ENCODE measurements at places on chromosomes 6 and 20.

- no peak for DNase-seq
Observed at GRCh38 chr20:18615020-18615650, 27.3 kb downstream of the DTD1 start.

DNA sequence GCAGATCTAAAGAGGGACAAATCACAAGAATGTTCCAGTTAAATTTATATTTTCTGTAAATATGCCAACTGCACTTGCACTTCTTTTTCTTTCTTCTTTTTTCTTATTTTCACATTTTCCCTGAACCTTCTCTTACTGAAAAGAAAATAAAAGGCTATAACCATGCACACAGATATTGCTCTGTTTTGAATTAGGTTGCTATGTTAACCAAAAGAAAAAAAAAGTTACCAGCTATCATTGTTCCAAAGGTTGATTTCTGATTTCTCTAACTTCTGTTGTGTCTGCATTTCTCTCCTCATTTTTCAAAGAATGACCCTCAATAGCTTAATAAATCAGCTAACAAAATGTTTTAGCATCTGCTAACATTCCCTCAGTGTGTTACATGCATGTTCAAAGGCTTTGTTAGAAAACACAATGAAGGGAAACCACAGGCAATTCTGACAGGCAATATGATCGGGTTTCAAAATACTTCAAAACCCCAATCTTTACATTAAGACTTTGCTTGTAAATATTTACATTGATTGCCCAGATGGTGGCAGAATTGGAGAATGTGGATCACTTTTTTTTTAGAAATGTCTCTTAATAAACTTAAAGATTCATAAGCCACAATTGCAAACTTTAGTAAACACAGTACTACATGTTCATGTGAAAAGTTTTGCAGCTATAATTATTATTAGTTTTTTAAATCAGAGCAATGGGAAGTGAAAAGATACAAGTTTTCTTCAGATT is 928.3 kb upstream of the FLRT3 start:
- DNase-seq = no peak

DNA sequence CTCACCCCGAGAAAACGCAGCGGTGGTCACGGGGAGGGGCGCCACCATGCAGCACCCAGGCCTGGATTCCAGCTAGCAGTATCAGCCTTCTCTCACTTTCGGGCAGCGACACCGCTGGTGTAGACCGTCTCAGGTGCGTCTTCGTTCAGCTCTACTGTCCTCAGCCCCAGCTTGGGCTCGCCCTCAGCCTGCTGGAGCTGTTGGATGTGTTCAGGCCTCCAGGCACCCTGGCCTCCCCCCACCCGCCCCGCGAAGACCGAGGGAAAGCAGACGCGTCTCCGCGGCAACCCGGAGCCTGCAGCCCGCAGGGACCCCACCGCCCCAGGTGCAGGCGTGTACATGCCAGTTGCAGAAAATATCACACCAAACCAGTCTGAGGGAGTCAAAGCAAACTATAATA is 60.8 kb upstream of the CARMIL1 start:
- no peak for DNase-seq

DNA sequence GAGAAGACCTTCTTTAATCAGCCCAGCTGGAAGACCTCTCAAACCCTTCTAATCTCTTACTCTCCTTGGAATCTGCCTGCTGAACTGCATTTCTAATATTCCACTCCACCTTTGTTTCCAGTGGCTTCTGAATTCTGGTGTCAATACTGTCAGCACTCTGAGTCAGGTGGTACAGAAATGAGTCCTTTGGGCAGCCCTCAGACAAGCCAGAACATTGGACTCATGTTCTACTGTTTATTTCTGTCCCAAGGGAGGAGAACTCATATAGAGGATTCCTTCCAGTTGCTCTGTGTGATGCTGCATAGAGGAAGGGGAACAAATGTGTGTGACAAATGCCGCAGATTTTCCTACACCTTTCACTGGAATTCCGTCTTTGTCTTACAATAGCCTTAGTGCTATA is 114.8 kb downstream of the PHF3 start:
- DNase-seq = no peak

DNA sequence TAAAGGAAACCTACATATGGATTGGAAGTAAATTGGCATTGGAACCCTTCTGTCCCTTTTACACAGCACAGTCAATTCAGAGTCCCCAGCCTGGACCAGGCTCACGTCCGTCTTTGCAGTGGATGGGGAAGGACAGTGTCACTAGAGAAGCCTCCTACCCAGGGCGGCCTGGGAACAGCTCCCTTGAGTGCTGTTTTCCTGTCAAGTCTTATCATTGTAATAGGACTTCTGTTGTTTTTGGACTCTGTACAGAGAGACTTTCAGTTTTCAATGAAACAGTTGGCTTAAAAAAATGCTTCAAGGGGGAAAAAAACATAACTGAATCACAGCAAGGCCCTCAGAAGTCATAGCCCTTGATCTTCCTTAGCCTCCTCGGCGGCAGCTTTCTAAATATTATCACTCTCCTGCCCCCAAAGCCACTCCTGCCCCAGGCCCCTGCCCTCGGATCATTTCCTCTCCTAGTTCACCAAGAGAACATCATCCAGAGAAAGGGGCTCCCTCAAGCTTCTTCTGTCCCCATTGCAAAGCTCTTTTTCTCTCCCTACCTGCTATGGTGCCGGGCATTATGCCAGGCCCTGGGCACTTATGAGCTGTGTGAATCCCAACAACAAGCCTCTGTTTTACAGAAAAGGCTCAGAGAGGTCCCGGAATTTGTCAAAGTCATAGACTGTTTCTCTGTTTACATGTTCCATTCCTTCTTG is 37.8 kb upstream of the CNKSR3 start:
- DNase-seq = no peak

DNA sequence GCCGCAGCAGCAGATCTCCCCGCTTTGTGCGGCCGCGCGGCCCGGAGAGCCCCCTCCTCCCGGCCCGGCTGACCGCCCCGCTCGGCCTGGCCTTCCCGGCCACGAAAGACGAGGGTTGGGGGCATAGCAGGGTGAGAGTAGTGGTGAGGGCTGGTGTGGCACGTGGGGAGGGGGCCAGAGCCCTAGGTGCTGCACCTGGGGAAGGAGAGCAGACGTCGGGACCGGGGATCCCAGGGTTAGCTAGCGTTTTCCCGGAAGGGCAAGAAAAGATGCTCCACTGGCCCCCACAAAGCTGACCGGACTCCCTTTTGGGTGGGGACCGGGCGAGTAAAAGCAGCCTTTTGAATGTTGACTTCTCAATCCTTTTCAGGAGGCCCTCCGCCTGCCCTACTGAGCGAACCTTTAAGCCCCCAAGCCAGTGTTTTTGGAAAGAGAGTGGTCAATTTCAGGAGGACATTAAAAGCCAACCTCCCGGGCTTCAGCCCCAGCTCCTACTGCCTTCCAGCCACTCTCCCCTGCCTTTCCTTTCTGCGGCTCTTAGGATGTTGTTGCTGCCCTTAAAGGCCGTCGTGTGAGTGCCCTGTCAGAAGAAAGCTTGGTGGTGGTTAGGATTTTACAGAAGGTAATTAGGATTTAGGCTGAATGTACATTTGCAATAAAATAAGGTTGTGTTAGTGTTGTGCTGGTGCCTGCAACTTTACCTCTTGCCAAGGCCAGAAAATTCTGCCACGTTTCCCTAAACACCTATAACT is 648 bp upstream of the BACH2 start:
- DNase-seq = no peak

GRCh38 chr6:150881911-150882481 is 16.5 kb downstream of the MTHFD1L start:
- DNase-seq = no peak

DNA sequence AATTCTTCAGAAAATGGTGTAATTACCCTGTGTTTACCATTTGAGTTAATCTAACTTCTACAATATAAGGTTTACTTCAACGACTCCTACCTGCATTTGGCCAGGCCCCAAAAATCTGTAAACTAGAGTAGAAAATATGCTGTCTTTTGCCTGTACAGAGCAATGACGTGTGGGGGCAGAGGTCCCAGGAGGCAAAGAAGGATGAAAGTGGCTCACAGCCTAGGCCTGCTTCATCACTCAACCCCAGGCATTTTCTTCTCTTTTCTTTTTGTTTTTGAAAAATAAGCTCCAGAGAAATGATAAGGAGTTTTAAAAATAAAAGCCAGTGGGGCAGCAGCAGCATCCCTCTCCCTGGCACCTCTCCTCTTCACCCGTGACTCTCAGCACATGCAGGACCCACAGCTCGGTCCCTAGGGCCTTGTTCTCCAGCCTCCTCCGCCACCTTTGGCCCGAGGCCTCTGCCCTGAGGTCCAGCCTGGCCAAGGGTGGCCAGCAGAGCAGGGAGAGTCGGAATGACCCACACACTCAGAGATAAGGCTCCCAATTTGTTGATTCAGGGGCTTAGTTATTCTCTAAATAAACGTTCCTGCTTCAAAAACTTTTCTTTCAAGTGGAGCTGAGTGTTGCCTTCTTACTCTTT is 310.3 kb upstream of the RNF24 start:
- DNase-seq = no peak

DNA sequence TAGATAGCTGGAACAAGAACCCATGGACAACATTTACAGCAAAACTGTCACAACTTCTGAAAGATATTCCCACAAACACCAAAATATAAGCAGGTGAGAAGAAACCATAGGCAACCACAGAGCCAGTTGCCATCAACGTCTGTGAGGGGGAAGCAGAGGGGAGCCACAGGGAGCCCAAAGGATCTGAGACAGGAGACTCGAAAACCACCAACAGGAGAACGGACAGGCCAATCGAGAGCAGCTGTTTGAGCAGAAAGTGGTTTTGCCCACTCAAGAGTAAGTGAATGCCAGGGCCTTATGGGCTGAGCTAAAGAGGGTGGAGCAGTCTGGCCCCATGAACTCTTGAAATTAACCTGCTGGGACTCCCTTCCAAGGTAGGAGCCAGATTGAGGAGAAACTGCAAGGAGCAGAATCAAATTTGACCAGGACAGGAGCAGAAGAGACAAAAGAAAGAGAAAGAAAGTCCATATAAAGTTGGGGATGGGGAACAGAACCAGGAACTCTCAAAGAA is 195.4 kb downstream of the ANKRD60 start:
- DNase-seq = no peak

GRCh38 chr20:37524859-37525708 is 2.6 kb downstream of the BLCAP start:
- no peak for DNase-seq

GRCh38 chr6:104227508-104227907 is 632.2 kb downstream of the HACE1 start:
- DNase-seq = no peak

DNA sequence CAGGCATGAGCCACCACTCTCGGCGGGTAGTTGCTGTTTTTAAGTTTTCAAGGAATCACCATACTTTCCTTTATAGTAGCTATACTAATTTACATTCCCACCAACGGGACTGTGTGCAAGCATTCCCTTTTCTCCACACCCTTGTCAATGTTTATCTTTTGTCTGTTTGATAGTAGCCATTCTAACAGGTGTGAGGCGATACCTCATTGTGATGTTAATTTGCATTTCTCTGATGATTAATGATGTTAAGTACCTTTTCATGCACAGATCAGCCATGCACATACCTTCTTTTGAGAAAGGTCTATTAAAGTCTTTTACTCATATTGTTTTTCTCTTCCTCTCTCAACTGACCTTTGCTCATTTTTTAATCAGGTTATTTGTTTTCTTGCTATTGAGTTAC is 43.0 kb upstream of the CCND3 start:
- DNase-seq = no peak
